ENCODE measurements at places on chromosomes 2 and 18.

DNA sequence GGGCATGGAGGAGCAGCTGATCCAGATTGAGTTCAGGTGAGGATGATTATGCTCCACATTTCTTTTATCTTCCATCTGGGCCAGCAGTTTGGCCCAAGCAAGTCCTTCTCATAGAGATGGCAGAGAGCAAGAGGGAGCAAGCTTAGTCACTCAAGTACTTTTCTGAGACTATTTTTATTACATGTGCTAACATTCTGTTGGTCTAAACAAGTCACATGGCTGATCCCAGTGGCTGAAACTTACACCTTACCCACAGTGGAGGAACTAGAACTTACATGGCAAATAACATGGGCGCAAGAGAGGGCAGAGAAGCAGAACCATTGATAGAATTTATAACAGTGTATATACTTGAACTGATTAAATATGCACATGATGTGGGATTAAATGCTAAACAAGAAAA, 105.7 kb downstream of the KYNU start:
- no peak for DNase-seq

DNA sequence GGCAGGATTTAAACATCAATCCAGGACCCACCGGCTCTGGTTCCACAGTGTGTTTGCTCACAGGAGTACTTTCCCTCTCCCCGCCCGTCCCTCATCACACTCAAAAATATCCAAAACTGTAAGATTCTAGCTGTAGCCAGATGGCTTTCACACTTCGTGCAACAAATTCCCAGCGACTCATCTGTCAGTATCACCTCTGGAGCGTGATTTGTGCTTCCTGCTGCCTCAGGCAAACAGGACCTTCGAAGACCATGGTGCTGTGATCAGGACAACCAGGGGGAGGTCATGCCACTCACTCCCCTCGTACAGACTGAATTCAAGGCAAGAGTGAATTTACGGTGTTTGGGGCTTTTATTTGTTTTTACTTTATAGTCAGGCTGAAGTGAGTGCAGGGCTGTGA, 154.5 kb upstream of the PID1 start:
- DNase-seq, result no peak

DNA sequence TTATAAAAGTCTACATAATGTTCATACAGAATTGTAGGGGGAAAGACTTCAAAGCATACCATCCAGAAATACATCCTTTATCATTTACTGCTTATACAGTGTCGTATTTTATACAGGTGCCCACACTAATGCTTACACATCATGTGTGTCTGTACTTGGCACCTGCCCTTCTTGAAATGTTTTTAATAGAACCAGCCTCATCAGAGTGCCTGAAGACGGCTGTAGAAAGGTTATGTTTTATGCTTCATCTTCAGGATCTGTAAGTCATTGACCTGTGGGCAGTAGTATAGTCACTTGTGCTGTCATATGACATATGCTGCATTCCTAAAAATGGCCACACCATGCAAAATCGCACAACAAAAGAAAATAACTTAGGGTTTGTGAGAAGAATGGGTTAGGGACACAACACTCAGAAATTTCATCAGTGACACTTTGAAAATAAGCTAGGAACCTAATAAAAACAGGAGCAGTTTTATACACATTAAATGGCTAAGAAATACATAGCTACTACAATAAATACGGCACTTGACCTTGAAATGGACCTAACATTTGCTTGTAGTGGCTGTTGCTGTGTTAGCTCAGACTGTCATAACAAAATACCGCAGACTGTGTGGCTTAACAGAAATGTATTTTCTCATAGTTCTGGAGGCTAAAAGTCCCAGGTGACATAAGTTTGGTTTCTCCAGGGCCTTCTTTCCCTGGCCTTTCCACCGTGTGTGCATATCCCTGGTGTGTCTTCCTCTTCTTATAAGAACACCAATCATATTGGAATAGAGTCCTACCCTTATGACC, 112.6 kb downstream of the CERS6 start:
- DNase-seq, result no peak

- DNase-seq, result no peak
Observed at GRCh38 chr18:72128649-72129048, 415.5 kb downstream of the CBLN2 start.

GRCh38 chr2:188977317-188977716, 3.1 kb downstream of the COL3A1 start:
- no peak for DNase-seq

DNA sequence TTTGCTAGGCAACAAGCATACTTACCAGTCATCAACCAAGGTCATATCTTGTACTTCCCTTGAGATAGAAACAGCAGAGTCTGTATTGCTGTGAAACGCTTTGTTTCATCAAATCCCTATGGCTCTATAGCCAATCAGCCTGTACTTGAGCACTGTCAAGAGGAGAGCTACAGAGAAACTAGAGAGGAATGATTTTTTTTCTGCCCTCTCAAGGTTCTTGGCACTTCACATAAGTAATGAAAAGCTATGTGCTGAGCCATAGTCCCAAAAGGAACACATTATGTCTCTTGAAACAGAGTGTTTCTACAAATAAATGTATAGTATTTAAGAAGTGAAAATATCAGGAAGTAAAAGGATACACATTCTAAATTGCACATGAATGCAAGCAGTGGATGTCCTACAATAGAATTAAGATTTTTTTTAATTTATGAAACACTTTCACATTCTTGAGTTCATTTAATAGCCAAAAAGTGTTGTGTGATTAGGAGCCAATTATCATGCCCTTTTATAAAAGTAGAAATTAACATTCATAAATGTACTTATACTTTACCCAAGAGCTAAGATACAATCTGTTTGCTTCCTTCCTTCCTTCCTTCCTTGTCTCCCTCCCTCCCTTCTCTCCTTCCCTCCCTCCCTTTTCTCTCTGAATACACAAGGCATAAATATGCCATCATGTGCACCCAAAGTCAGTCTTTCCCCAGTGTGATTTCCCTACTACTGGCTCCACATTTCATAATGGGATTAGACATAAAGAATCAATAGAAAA, 131.8 kb downstream of the CSRNP3 start:
- no peak for DNase-seq

DNA sequence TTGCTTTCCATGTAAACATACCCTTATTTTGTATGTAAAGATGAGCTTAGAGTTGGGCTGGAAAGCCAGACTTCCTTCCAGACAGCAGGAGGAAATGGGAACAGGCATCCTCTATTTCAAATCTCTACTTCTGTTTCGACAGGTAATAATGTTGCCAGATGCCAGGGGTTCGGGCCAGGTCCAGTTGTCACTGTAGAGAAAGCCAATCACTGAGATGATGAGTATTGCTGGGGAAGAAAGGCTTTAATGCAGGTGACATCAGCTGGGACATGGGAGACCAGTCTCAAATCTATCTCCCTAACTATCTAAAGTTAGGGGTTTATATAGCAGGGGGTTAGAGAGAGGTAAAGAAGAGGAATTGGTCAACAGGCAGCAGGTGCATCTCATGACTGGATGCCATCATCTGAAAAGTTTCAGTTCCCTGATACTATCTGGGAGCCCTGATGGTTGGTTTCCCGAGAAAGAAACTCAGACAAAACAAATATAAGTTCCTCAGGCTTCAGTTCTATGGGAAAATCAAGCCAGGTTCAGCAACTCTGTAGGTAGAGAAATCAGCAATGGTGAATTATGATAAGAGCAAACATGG, 9.3 kb upstream of the MTCL1 start:
- no peak for DNase-seq

DNA sequence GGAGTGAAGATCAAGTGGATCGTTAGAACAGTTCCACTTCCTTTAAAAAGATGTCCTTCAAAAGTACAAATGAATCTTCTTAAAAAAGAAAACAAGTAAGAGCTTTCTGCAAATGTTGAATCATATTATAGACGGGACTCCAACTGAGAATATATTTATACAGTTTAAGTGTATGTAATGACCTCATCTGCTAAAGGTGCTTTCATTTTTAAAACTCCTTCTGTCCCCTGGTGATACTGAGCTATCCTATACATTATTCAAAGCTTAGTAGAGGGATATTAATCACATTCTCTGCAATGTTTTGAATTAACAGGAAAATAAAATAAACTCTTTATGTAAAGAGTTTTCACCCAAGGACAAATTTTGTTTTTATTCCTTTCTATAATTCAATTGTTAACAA, 420.7 kb upstream of the SLC8A1 start:
- DNase-seq, result no peak

GRCh38 chr18:58532298-58532697, 96.6 kb downstream of the ALPK2 start:
- DNase-seq, result no peak

DNA sequence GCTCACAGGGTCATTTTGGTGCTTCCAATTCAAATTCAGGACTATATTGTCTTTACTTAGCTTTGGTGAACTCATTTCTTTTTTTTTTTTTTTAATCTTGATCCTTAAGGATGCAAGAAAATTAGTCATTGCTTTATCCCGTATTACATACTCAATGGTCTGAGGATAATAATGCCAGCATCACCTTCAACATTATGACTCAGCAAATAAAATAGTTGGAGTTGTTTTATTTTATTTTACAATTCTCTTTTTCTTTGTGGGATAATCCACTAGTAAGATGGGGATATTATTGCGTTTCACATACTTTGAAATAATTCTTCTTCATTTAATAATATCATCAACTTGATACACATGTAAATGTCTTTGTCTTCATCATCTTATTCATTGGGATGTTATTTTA, 954.9 kb upstream of the GYPC start:
- no peak for DNase-seq

- DNase-seq, result no peak
Observed at GRCh38 chr18:74382481-74383017, 66.9 kb downstream of the C18orf63 start.

DNA sequence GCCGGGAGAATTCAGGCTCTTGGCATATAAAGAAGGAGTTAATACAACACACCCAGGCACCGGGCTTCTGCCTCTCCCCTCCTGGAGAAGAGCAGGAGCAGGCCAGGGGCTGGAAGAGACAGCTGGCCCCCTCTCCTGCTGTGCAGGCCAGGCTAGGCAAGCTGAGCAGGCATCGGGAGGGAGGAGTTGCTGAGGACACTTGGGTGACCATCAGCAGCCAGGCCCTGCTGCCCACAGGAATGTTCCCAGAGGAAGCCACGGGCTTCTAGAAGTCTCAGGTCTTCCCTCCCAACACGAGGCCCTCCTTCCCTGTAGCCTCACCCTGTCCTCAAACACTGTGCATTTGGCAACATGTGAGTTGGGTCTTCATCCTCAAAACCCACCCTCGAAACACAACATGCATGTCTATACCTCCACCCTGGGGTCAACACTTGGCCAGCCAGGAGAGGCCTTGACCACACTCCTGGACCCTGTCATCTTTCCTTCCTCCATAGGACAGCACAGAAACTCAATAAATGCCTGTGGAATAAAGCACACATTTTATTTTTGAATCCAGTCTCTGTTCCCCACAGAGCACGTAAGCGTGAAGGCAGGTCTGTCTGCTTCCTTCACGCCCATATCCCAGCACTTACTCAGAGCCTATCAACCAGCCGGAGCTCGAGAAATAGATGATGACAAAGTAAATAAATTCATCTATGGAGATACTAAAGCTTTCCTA, 433.8 kb upstream of the ID2 start:
- no peak for DNase-seq

GRCh38 chr18:21341141-21341540, 99.1 kb downstream of the GREB1L start:
- no peak for DNase-seq

DNA sequence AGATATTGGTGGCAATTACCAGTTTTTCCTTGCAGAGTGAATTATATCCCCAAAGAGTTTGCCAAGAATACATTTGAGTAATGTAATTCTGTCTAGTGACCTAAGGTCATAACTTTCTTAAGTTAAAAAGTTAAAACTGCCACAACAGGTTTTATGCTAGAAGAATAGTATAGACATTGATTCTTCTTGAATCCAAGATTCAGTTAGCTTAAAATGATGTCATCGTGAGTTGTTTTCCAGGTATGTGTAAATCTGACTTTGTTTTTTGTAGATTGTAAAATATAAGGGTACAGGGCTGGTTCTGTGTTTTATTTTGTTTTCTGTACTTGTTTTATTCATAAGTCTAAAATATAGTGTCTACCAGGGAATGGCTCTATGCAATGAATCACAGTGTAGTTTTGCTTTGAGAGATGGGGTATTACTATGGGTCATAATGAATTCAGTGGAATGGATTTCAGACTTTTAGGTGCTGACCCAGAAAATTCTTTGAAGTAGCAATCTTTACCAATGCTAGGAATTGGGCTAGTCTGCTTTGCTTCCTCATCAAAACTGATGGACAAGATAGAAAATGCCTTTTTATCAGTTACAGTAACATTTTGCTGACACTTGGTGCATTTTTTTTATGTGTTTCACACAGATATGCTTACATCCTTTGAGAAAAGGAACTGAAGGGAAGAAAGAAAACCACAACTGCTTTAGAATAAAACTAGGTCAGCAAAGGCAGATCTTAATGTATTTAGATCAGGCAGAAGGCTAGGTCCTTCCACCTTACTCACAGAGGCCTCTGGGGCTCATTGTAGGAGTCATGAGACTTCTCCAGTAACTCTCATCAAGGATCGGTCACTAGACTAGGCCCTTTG, 20.8 kb upstream of the MGAT5 start:
- no peak for DNase-seq

- DNase-seq, result no peak
Observed at GRCh38 chr2:95296880-95297487, at the start of gene KCNIP3. Gene KCNIP3, plus strand, starts transcription at chr2:95297347. Its CDS starts 92 bp downstream, at chr2:95297439.

DNA sequence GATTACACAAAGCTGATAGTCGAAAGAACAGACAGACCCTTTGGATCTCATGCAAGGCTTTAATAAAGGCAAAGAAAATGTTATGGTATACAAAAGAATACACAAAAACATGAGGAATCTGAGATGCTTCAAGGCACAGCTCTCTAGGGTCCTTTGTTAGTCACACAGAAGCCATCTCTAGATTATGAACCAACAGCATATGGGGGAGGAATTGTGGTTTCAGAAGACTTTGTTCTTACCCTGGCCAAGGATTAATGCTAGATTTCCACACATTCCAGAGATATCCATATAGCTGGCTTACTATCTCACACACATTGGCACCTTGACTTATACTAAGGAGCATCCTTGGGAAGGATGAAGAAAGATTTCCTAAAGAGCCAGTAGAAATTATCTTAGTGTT, 206.1 kb downstream of the GULP1 start:
- no peak for DNase-seq

DNA sequence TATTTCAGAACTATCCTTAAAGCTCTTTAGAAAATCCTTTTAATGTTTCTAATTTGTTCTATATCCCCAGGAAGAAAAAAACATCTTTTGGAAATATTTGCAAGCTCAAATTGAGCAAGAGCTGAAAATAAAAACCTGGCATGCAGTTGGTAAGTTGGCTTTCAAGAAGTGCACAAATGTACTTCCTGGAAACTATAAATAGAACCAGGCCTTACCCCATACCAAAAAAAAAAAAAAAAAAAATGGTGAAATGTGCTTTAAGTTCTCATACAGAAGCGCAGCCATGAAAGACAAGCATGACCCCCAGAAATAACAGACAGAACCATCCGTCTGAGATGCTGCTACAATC, 178.5 kb downstream of the HDAC4 start:
- no peak for DNase-seq

DNA sequence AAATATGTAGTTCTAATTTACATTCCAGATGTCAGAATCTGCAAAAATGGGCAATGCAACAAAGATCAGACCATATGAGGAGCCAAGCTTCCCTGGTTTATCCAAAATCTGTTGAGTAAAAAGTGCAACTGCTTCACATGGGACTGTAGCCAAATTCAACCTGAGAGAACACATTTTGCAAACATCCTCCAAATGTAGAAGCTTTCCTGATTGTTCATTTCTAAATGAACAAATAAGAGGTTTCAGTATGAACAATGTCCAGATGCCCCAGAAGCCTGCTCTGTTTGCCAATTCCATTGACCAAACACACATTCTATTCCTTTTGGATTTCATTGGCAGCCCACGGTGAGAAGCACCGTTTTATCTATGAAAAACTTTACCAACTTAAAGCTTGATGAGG, 117.9 kb upstream of the OSR1 start:
- no peak for DNase-seq
